NCI-H1417 (cell line): ENCODE measurements at places on chromosomes 1 and 21.
A peak's percentile ranks its signal among the peaks of the same experiment; 100 is the strongest.

- DNase-seq: no peak
Observed at GRCh38 chr1:145729196-145729595, 9.9 kb downstream of the CD160 start.

GRCh38 chr1:228217551-228218344, 9.9 kb downstream of the OBSCN start:
- no peak for DNase-seq

DNA sequence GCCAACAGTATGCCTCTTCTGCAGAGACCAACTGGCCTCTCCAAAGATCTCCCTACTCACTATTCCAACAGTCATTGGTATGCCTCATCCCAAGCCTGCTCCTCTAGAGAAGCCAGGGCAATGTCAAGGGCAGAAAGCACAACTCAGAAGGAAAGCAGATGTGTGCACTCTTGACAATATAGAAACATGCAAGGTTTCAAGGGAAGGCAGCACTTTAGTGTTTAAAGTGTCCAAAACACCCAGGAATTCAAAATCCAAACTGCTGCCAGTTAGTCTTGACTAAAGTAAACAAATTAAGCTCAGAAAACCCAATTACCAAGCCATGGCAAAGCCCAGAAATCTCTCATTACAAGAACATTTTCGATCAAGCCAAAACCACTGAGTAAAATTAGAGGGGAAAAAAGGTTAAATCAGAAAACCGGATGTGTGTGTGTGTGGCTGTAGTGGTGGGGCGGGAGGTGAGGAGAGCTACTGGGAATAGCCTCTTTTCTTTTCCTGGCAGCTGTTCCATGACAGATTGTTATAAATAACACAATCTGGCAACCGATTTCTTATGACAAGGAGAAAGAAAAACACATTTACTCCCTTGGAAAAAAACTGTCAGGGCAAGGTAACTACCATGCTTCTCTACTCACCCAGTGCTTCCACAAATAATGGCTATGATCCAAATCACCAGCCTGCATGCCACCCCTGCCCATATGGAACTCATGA, 39.2 kb downstream of the EIF2B3 start:
- peak; percentile 11 for DNase-seq

DNA sequence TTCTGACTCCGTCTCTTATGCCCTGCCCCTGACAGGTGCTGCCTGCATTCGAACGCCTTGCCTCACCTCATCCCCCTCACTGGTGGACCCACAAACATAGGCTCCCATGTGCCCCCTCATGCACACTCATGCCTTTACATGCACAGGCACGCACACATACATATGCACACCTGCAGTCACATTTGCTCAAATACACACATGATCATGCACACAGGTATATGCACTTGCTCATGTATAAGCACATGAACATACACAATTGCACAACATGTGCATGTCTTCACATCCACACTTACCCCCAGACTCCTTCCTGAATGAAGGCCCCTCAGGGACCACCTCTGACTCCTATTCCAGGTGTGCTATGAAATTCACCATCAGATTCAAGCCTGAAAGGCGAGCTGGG, 506.9 kb downstream of the PTPRU start:
- DNase-seq: no peak

- no peak for DNase-seq
Observed at GRCh38 chr1:225694151-225694603, 41.3 kb upstream of the ENAH start.
